Inflammatory macrophage treated with lipopolysaccharide for 1 hour (primary cell): ENCODE measurements at places on chromosomes 5 and 9.

DNA sequence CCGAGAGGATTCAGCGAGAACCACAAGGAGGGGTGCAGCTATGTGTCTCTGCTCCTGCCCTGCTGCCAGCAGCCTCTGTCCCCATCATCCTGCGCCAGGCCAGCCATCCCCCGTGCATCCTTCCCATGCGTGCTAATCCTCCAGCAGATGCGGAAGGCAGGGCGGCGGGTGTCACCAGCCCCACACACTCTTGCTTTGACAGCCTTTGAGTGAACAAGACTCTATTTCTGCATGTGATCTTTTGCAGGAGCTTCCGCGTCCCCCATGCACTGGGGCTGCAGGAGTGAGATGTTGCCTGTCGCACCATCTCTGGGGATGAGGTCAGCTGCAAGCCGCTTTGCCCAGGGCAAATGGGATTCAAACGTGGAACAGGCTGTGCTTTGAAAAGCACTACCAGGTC is 58.0 kb upstream of the OLFM1 start:
- DNase-seq = no peak

DNA sequence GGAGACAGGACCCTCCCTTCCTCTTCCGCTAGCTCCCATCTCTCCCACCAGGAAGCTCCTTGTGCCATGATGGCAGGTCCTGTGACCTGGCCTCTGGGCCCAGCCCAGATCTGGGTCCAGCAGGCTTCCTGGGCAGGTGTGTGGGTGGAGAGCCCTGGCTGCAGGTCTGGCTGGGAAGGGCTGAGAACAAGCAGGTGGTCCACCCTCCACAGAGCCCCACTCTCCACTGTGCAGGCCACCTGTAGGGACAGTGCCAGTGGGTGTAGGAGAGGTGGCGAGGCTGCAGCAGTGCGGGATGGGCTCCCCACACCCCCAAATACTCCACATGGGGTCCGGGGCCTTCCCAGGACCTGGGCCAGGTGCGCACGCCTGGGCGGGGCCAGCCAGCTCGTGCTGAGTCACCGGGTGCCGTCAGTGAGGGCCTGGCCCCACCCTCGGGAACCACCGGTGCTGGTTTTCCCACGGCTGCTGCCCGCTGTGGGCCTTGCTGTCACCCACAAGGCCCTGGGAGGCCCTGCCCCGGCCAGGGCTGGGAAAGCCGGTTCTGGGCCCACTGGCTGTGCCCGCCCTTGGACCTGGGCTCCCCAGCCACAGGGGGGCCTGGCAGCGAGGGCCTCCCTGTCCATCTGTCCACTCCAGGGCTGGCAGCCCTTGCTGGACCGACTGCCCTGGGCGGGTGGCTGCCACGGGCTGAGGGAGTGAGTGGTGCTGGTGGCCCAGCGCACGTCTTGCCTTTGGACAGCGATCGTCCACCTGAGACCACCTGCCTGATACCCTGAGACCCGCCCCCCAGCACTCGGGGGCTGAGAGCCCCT is 9.3 kb upstream of the NRARP start:
- no peak for DNase-seq

DNA sequence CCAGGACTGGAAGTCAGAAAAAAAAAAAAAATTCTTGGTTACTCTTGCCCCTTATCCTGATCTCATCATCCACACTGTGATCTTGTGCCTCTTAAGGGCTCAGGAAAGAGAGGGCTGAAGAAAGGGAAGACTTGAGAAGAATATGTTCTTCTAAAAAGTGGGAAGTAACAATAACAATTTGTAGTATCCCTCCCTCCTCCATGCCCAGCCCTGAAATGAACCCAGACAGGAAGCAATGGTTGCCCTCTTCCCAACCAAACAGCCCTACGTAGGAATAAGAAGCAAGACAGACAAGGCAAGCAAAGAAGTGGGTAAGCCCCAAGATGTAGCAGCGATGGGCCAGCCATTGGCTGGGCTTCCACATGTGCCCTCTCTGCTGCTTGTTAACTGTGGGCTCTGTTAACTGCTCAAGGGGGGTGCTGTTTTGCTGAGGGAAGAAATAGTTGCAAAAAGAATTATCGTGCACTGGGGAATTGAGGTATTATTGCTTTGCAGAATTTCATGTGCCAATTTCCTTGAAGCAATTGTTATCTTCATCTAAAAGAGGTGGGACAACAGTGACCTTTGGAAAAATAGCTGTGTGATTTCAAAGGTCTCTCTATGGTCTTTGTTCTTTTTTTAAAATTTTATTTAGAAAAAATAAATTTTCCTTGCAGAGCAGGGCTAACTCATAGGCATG is 146.6 kb upstream of the PCA3 start:
- no peak for DNase-seq

DNA sequence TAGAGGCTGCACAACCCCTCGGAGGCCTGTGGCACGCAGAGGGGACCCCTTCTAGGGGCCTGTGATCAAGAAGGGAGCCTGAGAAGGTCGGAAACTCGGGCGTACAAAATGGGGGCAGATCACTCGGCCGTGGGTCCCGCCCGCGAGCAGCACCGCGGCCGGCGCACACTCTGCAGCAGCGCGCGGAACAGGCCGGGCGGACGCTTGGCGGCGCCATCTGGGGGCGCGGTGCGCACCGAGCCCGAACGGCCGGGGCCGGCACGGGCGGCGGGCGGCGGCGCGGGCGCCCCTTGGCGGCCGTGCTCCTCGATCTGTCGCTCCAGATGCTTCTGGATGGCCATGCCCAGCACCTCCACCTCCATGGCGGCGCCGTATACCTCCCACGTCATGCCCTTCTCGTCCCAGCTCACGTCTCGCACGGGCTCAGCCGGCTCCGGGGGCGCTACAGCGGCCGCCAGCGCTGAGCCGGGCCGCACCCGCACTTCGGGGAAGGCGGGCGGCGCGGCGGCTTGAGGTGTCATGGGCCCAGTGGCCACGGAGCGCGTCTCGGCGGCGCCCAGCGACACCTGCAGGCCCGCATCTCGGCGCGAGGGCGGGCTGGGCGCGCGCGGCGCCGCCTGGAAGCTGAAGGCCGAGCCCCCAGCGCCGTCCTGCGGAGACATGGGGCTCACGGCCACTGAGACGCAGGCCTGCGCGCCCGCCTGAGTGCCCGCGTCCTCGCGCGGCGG is 13.1 kb downstream of the GPRIN1 start:
- peak; percentile 32 for DNase-seq

DNA sequence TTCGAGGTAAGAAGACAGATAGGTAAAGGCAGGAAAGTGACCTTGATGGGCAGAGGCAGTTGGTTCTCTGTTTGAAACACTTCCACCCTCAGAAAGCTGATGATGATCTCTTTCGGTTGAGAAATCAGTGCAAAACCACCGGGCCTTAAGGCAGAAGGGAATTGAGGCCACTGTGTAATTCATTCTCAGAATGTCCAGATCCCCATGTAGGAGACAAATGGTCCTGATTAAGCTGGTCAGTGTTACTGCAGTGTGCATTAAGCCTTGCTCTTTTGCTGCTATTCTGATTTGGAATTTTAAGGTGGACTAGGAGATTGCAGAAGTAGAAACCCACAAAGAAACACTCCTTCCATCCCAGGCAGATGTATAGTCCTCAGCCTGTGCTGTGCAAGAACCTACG is 255.2 kb downstream of the ARHGAP26 start:
- DNase-seq = peak; percentile 52

DNA sequence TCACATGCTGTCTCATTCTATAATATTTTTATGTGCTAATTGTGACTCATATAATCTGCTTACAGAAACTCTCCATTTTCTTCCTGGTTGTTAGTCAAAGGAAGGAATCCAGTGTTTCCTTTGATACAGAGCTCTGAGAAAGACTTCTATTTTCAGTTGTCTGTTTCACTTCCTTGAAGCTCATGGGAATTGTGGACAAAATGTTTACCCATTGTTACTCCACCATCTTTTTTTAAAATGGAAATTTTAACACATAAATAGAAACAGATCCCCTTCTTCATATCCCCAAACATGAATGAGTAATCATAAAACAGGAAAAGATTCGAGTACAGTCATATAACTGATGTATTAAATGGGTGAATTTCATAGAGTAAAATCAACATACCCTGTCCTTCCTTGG is 42.0 kb upstream of the KCNN2 start:
- DNase-seq = no peak

- DNase-seq = no peak
Measured at GRCh38 chr9:131436376-131436775, 42.5 kb downstream of the PRRC2B start.

- DNase-seq = no peak
Measured at GRCh38 chr5:11037941-11038340, 276.9 kb upstream of the DAP start.

GRCh38 chr5:175013251-175013650 is 288.9 kb downstream of the MSX2 start:
- no peak for DNase-seq

DNA sequence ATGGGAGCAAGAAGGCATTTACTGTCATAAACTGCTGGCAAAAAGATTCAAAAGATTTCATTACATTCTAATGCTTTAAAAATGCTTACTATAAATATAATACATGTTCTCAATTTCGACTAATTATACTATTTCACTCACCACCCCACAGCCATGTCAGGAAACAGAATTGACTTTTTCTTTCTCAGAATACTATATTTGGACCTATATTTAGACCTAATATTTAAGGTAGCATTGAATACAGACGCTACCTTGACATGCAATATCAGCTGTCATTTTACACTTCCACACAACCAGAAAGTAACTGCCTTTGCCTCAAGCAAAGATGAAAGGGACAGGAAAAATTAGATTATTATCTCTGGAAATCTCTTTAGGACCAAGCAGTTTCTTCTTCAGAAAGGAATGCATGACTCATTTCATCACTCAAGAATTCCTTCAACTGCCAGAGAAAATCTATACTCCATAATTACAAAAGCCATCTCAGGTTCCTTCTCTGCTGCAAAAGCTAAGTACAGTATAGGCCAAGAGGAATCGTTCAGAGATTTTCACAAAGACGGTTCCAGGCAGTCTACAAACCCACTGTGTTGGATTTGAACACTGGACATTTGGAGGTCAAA is 11.8 kb upstream of the UBE2QL1 start:
- no peak for DNase-seq
